AG08395 (cell line): ENCODE measurements at places on chromosomes 5 and 9.
A peak's percentile ranks its signal among the peaks of the same experiment; 100 is the strongest.

DNA sequence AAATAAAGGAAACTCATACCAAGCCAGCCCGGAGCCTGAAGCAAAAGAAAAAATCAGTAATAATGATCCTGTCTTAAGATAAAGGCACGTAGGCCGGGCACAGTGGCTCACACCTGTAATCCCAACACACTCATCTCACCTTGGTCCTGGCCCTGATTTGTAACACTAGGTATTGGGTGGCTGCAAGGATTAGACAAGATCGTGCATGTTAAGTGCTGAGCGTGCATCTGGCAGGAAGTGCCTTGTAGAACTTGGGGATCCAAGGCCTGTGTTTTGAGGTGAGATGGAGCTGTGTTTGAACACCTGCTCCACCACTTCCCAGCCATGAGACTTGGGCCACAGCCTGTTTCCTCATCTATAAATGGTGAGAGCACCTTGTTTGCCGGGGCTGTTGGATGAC lies 41.5 kb downstream of the SPRY4 start:
- DNase-seq = no peak

- no peak for DNase-seq
Measured at GRCh38 chr9:2299843-2300205, 284.7 kb downstream of the SMARCA2 start.

DNA sequence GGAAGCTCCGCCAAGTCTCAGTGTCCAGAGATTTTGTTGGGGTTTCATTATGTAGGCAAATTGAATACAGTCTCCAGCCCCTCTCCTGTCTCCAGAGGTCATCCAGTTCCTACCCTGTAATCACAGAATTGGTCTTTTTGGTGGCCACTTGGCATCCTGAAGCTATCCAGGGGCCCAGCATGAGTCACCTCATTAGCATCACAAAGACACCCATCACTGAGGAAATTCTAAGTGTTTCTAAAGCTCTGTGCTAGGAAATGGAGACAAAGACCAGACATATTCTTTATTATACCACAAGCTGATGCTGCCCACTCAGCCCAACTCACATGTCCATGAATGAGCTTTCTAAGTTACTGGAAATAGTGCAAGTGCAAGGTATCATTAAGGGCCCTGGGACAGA lies 229.9 kb downstream of the DOCK8 start:
- no peak for DNase-seq

GRCh38 chr9:77954666-77955015 lies 77.0 kb downstream of the GNAQ start:
- DNase-seq = no peak

- no peak for DNase-seq
Measured at GRCh38 chr9:83649515-83649914, 26.6 kb downstream of the IDNK start.

DNA sequence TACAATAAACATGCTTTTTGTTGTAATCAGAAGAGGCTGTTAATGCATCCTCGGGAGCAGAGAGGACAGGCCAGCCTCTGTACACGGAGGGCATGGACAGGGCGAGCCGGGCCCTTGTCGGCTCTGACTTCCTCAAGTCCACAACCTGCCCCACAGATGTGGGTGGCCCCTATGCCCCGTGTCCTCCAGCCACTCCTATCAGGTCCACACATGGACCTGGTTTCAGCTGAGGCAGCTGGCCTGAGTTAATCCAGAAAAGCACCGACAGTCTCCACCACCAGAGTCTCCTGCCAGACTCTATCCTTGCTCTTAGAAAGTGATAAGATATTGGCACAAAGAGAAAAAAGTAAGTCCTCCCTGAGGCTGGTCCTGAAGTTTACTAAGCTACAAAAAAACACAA lies 52.4 kb upstream of the PHYKPL start:
- DNase-seq = no peak

- no peak for DNase-seq
Measured at GRCh38 chr9:29290516-29290915, 1717.2 kb upstream of the C9orf72 start.

DNA sequence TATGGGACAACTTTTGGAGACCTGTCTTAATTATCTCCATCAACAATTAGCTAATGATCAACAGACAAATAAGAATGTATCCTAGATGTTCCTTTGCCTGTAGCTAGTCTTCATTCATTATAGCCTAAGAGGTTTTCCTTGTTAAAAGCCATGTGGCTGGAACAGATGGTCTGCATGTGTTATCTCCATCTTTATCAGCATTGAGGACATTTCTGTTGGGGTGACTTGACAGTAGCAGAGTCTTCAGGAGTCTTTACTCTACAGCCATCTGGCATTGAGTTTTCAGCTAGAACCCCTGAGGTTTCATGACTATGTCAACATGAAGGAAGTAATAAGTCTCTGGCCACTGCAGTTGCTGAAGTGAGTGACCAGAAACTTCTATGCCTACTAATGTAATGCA lies 106.6 kb upstream of the TLE4 start:
- no peak for DNase-seq

DNA sequence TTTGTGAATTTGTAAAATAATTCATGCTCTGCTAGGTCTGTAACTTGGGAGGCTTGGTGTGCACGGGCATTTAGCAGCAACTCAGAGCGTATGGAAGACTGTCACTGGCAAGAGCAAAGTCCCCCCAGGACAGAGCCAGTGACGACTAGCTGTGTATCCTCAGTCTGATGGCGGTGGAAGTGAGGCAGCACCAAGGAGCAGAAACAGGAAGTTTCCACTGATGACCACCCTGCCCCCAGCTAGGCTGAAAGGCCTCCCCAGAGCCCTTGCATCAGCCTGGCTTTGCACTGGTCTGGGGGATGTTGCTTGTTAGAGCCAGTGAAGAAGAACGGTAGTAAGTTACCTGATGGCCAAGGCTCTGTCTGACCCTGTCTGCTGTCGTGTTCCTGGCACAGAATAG lies 66.8 kb upstream of the ABL1 start:
- no peak for DNase-seq

- no peak for DNase-seq
Measured at GRCh38 chr5:157324237-157324636, 58.3 kb downstream of the CYFIP2 start.

GRCh38 chr9:98477884-98478283 lies 222.4 kb upstream of the TBC1D2 start:
- no peak for DNase-seq

- DNase-seq = no peak
Measured at GRCh38 chr5:6568889-6569288, 64.0 kb downstream of the NSUN2 start.

GRCh38 chr5:153619771-153620170 lies 129.3 kb downstream of the GRIA1 start:
- no peak for DNase-seq

GRCh38 chr5:150137168-150137957 lies 18.3 kb downstream of the PDGFRB start:
- DNase-seq = no peak

GRCh38 chr9:122396614-122397148 lies 25.9 kb downstream of the PTGS1 start:
- no peak for DNase-seq

GRCh38 chr5:54438620-54439389 lies 16.7 kb upstream of the HSPB3 start:
- no peak for DNase-seq

- DNase-seq = peak; percentile 73
Measured at GRCh38 chr5:96297867-96298266, 135.2 kb downstream of the PCSK1 start.

GRCh38 chr5:9440517-9440916 lies 105.4 kb downstream of the SEMA5A start:
- DNase-seq = peak; percentile 59

GRCh38 chr5:116559239-116559638 lies 15.4 kb downstream of the SEMA6A start:
- DNase-seq = no peak

DNA sequence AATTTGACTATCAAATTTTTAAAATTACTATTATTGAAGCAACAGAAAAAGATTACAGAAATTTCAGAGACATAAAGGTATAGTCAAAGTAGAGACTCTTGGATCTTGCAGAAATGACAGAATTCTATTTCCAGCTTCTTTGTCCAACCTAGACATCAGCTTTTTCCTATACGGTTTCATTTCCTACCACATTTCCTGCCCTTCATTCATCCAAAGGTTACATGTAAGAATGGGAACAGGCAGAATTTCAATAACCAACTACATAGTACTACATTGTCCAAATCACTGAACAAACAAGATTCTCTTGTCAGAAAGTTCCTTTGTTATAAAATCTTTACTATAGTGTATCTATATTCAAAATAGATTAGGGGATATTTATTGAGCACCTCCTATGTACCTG lies 124.9 kb downstream of the FANCC start:
- no peak for DNase-seq

GRCh38 chr9:120729791-120730241 lies 15.5 kb upstream of the MEGF9 start:
- DNase-seq = no peak

DNA sequence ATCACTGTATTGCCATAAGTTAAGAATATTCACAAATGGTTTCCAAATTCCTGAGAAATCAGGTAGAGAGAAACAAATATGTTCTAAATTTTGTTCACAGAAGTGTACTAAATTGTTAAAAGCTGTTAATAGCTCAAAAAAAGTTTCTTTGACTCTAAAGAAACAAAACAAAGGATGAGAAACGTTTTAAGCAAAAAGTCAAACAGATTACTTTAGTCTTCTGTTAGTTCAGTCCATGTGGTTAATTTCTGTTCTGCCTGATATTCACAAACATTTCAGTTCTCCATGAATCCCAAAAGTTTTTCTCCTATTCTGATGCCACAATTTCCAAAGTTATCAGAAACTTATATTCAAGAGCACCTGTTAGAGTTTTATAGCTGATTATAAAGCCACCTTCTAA lies 7.7 kb upstream of the FANCC start:
- no peak for DNase-seq

DNA sequence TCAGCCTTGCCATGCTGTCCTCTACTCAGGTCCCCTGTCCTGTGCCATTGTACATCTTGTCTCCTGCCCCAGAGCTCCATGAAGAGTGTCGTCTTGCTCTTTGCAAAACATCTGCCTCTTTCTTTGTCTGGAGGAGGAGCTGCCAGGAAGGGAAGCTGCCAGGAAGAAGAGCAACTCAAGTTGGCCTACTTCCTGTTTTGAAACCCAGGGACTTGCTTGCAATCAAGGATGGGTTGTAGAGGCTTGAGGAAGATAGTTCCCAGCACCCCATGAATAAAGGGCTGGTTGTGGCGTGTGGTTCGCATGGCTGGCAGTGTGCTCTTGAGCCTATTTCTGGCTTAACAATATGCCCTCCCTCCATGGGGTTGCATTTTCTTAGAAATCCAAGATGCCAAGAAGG lies 53.0 kb upstream of the CPEB4 start:
- no peak for DNase-seq

DNA sequence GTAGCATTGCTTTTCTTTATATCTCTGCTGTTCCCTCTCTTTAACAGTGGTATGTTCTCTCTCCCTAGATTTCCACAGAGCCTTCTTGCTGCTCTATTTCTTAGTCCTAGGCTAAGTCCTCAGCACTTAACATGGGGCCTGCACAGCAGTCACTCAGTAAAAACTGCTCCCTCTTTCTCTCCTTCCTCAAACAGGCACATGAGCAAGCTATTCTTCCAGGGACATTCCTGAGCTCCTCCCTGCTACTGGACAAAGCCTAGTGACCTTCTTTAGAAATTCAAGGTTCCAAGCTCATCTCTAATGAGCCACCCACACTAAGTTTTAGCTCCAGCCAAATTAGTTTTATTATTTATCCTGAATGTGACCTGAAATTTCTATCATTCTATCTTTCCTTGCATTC lies 39.5 kb downstream of the TRIM32 start:
- no peak for DNase-seq

- DNase-seq = no peak
Measured at GRCh38 chr5:179224741-179225140, 120.5 kb downstream of the ADAMTS2 start.

DNA sequence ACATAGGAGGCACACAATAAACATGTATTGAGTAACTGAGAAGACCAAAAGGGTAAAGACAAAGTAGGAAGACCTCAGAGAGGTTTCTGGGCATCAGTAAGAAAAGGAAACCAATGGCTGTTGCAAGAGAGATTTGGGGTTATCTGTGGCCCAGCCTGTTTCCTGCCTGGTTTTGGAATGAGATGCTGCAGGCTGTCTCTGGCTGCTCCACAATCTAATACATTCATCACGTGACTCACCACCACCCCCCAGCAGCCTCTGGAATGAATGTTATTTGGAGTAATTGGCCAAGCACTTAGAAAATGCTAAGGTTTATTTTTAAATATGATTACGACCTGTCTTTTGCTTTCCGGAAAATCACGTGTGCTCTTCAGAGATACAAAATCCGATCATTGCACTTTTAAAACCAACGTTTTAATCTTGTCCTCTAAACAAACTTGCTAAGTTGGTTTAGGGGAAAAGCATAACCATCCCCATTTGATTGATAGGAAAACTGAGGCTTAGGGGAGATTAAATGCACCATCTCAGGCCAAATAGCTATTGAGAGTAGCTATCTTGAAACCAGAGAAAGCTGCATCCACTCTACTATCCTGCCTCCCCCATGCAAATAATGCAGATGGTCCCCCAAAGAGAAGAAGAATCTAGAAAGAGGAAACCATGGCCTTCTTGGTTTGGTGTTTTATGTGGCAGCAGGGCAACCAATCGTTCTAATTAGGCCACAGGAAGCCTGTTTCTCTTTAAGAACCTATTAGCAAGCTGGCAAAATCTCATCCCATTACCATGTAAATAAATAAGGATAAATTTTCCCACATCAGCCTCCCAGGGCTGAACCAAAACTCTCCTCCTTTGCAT lies 151.8 kb upstream of the ADRA1B start:
- DNase-seq = peak; percentile 93

DNA sequence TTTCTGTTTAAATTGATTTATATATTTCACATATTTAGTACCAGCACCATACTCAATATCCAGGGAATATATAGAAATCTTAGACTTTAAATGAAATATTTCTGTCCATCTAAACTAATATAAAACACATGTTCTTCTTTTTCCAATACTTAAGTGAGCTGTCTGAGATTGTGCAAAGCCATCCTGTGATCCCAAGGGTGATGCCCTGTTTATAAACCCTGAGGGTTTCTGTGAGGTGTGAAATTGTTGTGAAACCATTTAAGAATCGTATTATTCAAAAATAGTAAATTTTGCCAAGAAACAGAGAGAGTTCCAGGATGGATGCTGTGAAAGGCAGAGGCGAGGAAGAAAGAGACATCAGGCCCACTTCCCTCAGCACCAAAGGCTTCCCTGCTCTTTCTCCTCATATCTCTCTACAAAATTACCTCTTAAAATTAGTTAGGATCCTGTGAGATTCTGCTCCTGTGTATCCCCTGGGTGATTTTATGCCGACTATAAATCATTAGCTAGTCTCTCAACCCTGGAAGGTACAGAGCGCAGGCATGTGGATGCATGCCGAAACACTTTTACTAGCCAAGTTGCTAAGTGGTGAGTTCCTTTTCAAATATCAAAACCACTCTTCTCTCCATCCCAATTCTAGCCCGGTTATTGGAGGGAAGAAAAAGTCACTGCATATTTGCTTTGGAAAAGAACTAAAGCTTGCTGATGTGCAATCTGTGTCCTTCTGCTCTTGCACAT lies 183.0 kb downstream of the GLIS3 start:
- peak; percentile 44 for DNase-seq

DNA sequence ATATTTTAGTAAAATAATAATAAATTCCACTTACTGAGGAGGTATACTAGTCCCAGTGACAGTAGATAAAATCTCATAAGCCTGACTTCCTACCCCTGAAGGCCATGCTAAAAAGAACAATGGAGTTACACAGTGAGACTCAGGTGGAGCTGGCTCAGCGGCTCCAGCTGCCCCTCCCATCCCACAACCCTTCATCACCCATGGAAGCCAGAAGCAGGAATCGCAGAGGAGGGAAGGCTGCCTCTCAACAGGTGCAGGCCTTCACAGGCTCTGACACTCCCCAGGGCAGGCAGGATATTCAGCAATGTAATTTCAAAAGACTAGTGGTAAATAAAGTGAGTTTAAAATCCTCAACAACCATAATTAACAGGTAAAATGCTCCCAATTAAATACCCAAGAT lies 67.5 kb downstream of the FANCC start:
- DNase-seq = no peak
